ENCODE measurements at places on chromosomes 16 and 17. TPM values are rescaled to one million over a fixed set of nuclear protein-coding genes. Genes with fewer than 3 reads are reported as not detected.

Gene CD300C
- total RNA-seq, result not detected

Gene TEKT5
- total RNA-seq, result 0.48 TPM

Gene C17orf113
- 0.48 TPM for total RNA-seq

Gene SLC12A3
- total RNA-seq, result 0.96 TPM

Gene KATNB1
- total RNA-seq, result 30.1 TPM

Gene HES7
- total RNA-seq, result 1.5 TPM

Gene SLC6A2
- not detected for total RNA-seq

Gene TBC1D3G
- total RNA-seq, result not detected

Gene RHBDL3
- not detected for total RNA-seq

Gene ASIC2
- total RNA-seq, result 0.43 TPM

Gene C16orf54
- not detected for total RNA-seq

Data from tracheal epithelial cell (primary cell).